ENCODE measurements at places on chromosomes 11 and 22.

- DNase-seq = no peak
Measured at GRCh38 chr11:124745835-124746620, 6.0 kb downstream of the VSIG2 start.

DNA sequence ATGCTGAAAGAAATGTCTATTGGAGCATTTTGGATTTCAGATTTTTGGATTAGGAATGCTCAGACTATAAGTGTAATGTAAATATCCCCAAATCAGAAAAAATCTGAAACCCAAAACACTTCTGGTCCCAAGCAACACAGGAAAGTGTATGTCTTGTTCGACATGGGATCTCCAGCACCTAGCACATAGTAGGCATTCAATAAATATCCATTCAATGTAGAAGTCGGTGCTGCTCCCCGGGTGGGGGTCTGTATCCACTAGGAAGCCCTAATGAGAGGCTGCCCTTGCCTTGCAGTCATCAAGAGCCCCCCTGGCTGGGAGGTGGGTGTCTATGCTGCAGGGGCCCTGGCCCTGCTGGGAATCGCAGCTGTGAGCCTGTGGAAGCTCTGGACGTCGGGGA lies 11.4 kb downstream of the SYT12 start:
- no peak for DNase-seq

DNA sequence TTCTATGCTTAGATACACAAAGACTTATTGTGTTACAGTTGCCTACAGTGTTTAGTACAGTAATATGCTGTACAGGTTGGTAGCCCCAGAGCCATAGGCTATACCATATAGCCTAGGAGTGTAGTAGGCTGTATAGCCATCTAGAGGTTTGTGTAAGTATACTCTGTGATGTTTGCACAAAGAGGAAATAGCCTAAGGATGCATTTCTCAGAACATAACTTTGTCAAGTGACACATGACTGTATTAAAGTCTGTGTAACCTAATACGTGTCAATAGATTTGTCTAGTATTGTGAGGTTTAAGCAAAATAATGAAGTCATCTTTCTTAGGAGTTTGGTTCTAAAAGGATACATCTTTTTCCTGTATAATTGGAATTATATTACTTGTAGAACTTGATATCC lies 5.5 kb downstream of the ZC3H12C start:
- DNase-seq = no peak

- peak; percentile 39 for DNase-seq
Measured at GRCh38 chr11:75140269-75141138, 10.4 kb upstream of the SLCO2B1 start.

- DNase-seq = no peak
Measured at GRCh38 chr11:69841859-69842698, 22.9 kb upstream of the FGF3 start.

GRCh38 chr11:61887839-61888494 lies 3.4 kb downstream of the FADS3 start:
- no peak for DNase-seq

- DNase-seq = no peak
Measured at GRCh38 chr11:10522921-10523320, 18.1 kb downstream of the RNF141 start.

- DNase-seq = no peak
Measured at GRCh38 chr11:57463671-57464538, 3.6 kb downstream of the RTN4RL2 start.

- no peak for DNase-seq
Measured at GRCh38 chr11:108340973-108341372, 118.1 kb downstream of the ATM start.

GRCh38 chr11:18383388-18384156 lies 10.8 kb upstream of the LDHA start:
- no peak for DNase-seq

DNA sequence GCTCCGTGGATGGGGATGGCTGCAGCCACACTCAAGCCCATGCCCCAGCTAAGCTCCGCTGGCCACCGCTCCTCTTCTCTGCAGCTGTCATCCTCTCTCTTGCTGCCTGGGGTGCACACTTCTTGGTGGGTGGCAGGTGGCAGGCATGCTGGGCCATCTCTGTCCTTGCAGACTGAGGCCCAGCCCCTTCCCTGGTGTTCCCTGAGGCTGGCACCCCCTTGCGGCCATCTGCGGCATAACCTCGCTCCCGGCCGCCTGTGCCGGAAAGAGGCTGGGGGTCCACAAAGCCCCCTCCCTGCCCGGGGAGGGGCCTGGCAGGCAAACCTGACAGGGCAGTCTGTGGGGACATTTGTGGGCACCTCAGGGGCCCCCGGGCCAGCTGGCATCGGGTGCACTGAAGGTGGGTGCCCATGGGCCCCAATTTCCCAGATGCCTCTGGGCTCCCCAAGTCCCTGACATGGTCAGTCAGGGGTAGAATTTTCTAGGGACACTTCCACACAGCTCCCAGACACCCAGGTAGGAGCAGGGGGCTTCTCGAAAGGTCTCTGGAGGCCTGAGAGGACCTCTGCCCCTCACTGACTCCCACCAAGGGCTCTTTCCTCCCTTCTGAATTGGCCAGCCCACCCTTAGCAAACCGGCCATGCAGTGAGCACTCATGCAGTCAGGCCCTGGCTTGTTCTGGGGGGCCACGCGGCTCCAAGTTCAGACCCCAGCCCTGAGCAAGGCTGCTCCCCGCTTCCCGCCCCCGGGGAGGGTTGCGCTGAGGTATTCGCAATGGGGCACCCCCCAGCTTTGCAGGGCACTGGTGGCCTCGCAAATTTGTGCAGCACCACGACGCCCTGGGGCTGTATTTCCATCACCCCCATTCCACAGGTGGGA lies 23.5 kb upstream of the TH start:
- DNase-seq = no peak

- DNase-seq = no peak
Measured at GRCh38 chr11:2209370-2209801, 37.8 kb upstream of the TH start.

- no peak for DNase-seq
Measured at GRCh38 chr11:47328449-47329390, 23.8 kb downstream of the MYBPC3 start.

GRCh38 chr11:107563702-107564101 lies 1.8 kb downstream of the ALKBH8 start:
- DNase-seq = no peak

DNA sequence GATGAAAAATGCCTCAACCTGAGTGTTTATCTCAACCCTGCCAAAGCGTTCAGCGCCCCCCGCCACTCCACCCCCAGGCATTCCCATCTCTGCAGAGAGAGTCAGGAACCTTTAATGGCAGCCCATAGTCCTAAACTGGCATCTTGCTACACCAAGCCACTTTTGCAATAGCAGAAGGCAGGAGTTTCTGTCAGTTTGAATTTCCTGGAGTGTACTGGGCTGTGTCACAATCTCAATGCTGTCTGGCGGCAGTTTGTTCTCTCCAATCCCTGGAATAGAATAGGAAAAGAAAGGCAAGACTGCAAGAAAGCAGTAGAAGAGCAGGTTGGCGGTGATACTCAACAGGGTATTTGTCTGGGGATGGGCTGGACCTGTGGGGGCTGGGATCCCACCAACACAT lies 32.9 kb upstream of the FLI1 start:
- DNase-seq = no peak

- no peak for DNase-seq
Measured at GRCh38 chr11:12777208-12777874, 103.1 kb downstream of the TEAD1 start.

DNA sequence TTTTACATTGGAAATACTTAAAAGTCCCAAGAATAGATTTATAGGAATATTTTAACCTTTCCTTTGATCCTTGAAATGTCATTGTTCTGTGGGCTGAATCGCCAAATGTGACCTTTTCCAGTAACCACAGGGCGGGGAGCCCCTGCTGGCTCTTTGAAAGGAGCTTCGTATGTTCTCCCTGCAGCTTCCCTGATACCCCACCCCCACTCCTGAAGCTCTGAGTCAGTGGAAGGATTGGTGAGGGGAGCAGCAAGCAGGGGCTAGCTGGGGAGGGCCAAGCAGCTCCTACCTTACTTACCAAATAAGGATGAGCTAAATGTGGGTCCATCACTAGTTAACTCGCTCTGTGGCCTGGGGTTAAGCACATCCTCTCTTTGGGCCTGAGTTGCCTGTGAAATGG lies 87.7 kb downstream of the CHST1 start:
- no peak for DNase-seq

DNA sequence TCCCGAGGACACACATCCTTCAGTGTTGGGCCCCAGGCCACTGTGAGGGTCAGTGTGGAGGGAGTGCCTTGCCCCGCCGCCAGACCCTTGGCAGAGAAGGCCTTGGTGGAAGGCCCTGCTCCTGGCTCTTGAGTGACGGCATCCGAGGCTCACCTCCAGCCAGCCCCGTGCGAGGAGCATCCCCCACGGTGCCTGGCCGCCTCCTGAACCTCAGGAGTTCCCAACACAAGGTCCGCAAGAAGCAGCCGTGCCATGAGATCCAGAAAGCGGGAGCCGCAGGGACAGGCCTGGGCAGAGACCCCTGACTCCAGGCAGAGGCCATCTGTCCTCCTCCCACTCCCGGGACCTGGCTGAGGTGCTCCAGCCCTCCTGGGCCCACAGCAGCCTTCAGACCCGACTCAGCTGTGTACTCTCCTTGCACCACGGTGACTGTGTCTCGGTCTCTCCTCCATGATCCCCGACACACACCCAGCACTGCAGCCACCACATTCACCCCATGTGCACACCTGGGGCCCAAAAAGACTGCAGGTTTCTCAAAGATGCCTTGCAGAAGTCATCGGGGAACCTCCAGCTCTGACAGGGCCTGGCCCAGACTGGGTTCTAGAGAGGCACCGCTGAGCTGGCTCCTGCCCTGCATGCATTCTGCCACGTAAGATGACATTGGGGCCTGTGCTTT lies 870.2 kb downstream of the BRD1 start:
- DNase-seq = no peak

DNA sequence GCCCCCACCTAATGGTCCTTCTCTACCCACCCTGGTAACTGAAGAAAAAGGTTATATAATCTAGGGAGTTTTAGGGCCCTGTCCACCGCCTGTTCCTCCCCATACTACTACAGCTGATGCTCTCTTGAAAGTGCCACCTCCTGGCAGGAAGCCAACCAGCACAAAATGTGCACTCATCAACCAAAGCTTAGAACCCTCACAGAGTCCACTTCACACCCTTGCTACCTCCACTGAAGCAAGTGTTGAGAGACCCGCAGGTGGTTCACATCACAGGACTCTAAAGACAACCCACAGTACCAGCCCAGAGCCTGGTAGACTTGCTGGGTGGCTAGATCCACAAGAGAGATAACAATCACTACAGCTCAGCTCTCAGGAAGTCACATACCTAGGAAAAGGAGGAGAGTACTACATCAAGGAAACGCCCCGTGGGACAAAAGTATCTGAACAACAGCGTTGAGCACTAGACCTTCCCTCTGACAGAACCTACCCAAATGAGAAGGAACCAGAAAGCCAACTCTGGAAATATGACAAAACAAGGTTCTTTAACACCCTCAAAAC lies 17.5 kb upstream of the OR10W1 start:
- DNase-seq = no peak

GRCh38 chr11:113994077-113994954 lies 19.4 kb downstream of the HTR3A start:
- DNase-seq = no peak

DNA sequence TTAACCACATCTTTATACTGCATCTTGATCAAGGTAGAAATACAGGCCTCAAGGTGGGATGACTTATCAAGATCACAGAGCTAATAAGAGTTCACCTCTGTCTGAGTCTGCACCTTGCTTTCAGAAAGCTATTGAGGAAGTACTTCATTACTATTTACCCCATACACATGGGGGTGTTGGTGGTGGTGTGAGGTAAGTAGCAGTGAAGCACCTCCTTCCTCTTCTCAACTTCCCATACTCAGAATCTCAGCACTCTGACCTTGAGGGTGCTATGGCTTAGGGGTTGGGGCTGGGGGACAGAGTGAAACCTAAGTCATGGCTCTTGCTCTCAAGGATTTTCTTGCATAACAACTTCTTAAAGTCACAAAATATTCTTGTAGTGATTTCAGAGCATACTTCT lies 56.9 kb downstream of the ME3 start:
- DNase-seq = no peak

DNA sequence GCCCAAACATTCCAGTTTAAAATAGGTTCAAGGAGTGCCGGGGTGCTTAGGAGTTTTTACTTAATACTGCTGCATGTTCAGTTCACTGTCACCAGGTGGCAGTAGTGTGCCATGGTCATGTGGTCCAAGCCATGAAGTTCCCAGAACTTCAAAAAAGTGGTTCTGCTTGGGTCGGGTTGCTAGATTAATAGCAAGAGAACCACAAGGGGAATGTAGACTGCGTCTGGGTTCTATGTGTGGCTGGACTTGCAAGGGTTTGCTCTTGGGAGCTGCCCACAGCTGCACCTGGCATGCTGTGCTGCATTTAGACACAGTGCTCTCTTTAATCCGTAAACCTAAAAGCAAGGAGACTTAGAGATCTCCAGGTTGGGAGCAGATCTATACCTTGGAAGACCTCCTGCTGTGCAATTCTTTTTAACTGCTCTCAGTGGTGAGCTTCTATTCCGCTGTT lies 6.5 kb upstream of the SPON1 start:
- peak; percentile 76 for DNase-seq

- DNase-seq = no peak
Measured at GRCh38 chr11:93051186-93051585, 81.7 kb downstream of the MTNR1B start.

DNA sequence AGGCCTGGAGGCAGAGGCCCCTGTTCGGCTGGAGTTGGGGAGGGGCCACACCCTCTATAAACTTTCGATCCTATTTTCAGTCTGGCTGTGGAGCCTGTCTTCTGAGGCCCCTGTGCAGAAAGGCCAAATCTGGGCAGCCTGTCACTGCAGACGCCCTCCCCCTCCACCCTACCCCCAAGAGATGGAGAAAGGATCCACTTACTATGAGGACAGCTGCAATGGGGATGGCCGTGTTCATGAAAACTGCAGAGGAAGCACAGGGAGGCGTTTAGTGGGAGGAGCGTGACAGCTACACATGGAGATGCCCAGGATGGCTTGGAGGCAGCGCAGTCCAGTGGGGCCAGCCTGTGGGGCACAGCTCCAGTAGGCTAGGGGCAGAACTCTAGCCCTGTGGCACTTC lies 43.5 kb upstream of the KCNJ11 start:
- no peak for DNase-seq

- no peak for DNase-seq
Measured at GRCh38 chr11:34522188-34522587, 8.6 kb upstream of the ELF5 start.

DNA sequence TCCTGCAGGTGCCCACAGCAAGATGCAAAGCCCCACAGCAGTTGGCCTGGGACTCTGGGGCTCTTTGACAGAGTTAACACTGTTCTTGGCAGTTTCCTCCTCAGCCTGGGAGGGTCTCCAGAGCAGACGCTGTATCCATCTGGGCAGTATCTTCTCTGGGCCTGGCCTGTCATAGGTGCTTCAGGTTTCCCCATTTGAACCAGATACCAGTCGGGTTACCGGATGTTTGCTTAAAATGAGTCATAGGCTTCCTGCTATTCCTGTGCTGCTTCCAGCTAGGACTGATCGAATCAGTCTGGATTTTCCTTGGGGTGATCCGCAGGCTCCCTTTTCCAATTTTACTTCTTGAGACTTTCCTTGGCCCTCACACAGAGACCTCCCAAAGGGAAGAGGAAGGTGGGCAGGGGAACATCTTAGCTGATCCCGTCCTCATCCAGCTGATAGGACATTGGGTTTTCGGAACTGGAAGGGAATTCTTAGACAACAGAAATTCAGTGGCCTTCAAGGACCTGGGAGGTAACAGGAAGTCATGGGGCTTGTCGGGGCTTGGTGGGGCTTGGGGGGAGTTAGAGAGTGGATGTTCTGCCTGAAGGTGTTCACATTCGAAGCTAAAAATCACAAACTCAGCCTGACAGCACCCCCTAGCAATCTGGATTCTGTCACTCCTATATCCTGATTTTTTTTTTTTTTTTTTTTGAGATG lies 2.4 kb upstream of the RANGAP1 start:
- no peak for DNase-seq

GRCh38 chr11:58580311-58580710 lies 1.4 kb downstream of the ZFP91 start:
- no peak for DNase-seq

All from iPS DF 6.9 (cell line).